ENCODE measurements at places on chromosomes 6 and 20.

DNA sequence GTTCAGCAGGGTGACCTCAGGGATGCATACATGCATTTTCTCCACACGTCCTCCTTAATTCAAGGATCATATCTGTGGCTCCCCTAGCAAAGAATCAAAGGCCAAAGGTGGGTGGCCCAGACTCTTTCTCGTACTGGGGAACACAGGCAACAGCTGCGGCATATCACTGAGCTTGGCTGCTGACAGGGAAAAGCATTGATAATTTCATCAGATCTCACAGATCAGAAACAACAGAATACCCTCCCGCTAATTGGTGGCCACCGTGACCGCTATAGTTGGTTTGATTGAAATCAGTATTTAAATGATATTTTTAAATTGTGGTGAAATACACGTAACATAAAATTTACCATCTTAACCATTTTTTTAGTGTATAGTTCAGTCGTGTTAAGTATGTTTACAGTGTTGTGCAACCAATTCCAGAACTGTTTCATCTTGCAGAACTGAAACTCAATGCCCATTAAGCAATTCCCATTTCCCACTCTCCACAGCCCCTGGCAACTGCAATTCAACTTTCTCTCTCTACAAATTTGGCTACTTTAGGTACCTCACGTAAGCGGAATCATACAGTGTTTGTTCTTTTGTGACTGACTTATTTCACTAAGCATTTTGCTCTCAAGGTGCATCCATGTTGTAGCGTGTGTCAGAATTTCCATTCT lies 74.7 kb upstream of the TMEM170B start:
- DNase-seq, result no peak

GRCh38 chr20:37484331-37484730 lies 36.7 kb upstream of the NNAT start:
- DNase-seq, result no peak

- no peak for DNase-seq
These were observed 17.5 kb upstream of the SAMD3 start for GRCh38 chr6:130240232-130240631.

DNA sequence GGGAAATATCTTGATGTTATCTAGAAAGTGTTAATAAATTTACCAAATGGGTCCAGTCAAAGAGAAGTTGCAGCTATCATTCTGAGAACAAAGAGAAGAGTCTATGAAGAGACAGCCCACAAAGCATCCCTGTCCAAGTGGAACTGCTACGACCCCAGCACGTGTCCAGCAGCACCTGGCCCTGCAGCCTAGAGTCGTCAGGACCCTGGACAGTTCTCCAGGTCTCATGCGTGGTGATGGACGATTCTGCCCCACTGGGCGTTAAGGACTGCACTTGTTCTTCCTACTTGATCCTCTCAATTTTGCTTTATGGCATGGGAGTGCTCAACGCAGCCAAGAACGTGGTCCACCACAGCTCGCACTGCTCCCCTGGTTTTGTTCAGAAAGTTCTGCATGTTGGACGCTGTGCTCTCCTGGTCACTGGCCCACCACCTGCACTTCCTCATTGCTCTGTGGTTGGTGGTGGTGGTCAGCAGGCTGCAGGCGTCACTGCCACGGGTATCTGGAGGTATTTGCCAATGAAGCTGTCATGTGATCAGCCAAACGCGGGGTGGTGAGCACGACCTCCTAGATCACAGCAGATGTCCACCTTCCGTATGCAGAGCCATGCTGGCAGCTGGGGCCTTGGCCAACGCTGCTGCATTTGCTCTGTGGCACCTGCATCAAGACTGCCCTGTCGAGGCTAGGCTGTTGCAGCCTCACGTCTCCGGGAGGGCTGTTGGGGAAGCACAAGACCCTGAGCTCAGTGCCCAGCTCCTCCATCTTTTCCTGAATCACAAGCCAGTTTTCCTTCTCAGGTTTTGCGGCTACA lies 356.4 kb downstream of the CDH4 start:
- no peak for DNase-seq

DNA sequence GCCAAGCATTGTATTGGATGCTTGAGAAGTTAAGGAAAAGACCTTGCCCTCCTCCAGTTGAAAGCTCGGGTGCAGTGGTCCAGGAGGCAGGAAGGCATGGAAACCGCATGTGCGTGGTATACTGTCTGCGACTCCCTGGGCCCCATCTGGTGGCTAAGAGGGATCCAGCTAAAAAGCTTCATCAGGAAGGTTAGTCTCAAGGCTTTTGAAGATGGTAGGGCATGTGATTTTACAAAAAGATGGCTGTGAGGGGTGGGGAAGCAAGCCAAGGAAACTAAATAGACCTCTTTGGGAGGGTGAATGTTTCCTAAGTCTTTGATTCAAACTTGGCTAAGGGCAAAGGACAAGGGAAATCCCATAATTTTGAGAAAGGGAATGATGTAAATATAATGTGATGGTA lies 109.1 kb upstream of the TIAM2 start:
- no peak for DNase-seq

DNA sequence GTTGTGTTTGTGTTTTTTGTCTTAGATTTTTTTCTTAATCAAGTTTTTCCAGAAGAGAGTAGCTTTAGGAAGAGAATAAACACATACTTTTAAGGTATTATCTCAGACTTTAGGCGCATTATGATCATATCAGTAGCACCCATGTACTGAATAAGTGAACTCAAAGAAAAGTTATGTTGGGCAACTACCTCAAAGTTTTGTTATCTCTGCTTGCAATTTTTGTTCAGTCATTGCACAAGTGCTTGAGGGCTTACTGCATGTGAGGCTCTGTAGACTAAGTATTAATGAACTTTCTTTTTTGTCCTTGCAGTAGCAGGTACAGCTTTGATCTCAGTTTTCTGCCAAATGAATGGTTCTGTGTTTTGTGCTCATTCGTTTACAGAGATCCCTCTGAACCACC lies 189.0 kb downstream of the SLC16A10 start:
- DNase-seq, result no peak

GRCh38 chr6:149380523-149380922 lies 19.5 kb upstream of the SUMO4 start:
- no peak for DNase-seq

DNA sequence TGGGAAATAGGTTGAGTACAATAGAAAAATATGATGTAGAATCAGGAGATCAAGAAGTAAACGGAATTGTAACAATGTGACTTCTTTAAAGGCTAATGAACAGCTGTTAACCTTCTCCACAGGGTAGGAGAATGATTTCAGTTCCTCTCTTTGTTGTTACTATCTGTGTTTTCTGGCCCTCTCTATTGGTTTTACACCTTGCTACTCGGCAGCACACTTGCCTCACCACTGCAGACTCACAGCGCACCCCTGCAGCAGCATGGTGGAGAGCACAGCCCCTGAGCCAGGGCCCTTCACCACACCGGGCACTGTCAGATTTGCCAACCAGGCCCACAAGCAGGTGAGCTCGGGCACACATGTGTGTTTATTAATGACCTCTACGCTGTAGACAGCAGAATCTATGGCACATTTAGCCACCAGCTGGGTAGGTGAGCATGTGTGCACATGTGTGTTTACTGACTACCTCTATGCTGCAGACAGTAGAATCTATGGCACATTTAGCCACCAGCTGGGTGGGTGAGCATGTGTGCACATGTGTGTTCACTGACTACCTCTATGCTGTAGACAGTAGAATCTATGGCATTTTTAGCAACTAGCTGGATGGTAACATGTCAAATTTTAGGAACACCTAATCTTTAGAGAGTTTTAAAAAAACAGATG lies 16.8 kb downstream of the SFT2D1 start:
- DNase-seq, result no peak

GRCh38 chr6:44030812-44031454 lies 96.3 kb downstream of the MRPL14 start:
- DNase-seq, result no peak

DNA sequence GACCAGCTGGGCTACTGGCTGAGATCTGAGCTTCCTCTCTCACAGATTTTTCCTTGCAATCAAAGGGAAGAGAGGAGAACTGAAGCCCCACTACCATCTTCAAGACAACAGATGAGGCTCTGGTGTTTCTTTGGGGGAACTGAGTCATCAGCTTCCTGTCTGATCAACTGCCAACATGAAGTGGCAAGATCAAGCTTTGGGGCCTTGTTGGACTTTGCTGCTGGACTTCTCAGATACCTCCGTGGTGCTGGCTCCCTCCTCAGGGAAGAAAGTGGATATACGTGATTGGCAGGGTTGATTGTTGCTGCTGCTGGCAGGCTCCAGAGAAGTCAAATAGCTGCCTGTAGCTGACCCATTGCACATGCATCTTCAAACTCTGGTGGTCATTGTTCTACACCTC lies 3.6 kb upstream of the TOX2 start:
- no peak for DNase-seq

GRCh38 chr6:48199499-48199898 lies 88.5 kb upstream of the PTCHD4 start:
- DNase-seq, result no peak

- no peak for DNase-seq
These were observed 4.2 kb upstream of the CTSZ start for GRCh38 chr20:59010995-59011873.

GRCh38 chr6:32666420-32667300 lies at the start of gene HLA-DQB1:
Gene HLA-DQB1 (minus strand): TSS chr6:32666657. CDS start chr6:32666607, 50 bp downstream.
- DNase-seq, result peak; percentile 51

DNA sequence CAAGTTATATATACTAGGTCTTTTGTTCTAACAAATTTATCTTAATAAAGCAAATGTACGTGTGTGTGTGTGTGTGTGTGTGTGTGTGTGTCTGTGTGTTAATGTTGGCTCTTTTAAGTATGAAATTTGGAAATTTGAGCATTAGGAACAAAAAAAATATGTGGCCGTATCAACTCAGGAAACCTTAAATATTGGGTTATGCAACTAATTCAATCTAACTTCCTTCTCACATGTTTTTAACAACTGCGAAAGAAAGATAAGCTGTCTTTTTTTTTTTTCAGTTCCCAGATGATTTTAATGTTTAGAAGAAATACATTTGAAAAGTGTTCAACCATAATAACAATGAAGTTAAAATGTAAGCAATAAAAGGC lies 616.4 kb upstream of the ARID1B start:
- no peak for DNase-seq

DNA sequence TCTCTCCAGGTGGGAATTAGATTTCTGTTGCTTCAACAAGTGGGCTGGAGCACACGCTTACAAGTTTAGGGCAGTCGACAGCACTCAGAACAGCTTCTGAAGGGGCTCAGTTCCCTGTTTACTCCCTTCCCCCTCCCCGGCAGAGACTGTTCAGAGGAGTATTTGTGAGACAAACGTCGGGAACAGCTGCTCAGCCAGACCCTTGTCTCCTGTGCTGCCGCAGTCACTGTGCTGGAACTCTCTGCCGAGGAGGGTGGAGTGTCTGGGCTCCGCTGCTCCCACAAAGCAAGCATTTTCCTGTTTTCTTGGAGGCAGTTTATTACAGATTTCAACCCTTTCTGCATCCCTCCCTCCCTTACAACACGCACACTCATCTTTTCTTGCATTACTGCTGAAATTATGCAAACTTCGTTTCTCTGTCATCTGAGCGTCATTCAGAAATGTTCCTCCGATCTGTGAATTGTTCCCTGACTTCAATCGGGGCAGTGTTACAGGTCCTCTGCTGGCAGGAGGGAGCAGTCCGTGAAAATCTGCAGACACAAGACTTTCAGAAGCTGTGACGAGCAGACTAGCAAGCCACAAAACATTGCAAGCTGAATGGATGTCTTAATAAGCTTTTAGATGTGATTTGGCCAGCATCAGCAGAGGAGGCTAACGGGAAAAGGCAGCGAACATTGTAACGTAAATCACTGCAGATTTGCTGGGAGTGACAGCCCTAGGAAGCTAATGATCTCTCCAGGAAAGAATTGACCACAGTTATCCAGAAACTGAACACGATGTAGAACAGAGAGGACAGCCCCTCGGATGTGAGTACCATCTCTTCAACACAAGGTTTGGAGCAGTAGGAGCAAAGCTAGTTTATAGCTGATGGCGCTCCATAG lies 76.2 kb downstream of the LYRM2 start:
- no peak for DNase-seq

DNA sequence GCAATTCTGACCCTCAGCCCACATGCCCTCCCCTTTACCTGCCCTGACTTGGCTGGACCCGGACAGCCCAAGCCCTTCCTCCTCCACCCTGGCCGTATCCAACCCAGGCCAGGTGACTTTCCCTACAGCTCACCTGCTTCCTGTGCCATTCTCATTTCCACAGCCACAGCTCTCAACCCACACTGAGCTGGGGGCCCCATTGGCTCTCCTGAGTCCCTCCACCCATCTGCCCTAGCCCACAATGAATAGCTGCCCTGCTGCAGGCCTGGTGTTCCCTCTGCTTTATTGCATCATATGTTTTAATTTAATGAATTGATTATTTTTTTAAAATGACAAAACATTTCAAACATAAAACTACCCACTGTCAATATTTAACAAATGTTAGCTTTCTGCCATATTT lies 118.5 kb upstream of the BACH2 start:
- DNase-seq, result no peak

DNA sequence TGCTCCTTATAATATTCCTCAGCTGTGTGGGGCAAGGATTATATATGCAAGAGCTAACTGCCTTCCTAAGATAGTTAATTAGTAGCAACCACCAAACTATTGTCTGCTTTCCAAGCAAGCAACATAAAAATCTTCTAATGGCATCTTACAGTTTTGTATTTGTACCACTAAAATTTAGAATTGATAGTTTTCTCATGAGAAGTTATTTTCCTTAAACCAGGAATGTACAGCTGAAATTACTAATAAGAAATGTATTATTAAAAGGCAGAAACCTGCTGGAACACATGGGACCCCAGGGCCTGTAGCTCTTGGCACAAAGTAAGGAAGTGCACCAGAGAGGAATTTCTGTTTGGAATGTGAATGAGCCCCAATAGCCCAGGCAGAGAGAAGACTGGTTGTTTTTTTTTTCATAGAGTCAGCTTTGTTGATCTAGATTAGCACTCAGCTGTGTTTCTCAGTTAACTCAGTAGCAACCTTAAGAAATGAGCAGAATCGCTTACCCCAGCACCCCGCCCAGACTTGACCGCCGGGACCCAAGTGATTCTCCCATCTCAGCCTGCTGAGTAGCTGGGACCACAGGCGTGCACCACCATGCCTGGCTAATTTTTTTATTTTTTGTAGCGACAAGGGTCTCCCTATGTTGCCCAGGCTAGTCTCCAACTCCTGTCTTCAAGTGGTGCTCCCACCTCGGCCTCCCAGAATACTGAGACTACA lies 2.6 kb downstream of the MGME1 start:
- no peak for DNase-seq

DNA sequence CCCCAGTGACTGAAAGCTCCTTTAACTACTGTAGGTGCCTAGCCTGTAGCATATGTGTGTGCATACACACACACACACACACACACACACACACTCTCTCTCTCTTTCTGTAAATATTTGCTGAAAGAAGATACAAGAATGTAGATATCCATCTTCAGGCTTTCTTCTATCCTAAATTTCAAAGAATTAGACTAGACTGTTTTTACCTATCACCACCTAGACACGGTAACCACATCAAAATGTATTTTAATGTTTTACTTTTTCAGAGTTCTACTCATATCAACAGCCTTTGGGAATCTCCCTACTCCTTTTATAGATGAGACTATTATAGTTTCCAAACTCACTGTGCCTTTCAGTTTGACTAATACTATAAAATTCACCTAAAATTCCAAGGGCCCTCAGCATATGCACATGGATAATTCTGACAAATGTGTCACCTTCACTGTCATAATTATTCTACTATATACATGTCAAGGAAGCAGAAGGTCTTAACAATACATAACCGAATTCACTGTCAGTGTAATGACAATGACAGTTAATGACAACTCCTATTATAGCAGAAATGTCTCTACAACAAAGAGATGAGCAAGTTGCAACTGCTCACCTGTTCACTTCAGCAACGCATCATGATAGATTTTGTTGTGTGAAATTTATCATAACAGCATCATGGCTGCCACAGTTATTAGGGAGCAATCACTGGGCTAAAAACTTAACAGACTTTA lies 236.5 kb downstream of the GMPR start:
- DNase-seq, result no peak

All from activated T-cell treated with anti-CD3 and anti-CD28 coated beads, Interleukin-2, amount 50 U/mL, for 1 hour (primary cell).